Right hindlimb (tissue), 1 donor: ENCODE measurements at places on chromosomes 6 and 20.

DNA sequence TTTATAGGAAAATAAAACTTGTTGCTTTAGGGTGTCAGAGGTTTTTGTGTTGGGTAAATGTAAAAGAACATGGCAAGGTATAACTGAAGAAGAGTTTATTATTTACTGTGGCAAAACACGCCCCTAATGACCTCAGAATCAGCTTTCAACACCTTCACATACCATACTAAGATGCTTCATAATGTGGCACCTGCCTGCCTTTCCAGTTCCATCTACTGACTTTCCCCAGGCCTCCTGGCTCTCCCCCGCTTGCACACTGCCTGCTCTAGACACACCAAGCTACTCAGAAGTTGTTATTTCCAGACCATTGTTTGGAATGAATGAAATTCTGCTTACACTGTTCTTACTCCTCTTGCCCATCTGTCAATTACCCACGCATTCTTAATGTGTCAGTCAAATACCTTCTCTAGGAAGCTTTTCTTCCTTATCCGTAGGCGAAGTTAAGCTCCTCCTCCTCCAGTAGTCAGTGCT lies 1.8 kb downstream of the TIAM2 start:
- DNase-seq: no peak

- DNase-seq: no peak
These were observed 8.4 kb upstream of the NUP153 start for GRCh38 chr6:17714879-17715851.

- DNase-seq: no peak
These were observed 474.7 kb upstream of the ADGRB3 start for GRCh38 chr6:68160348-68160747.

GRCh38 chr6:55299286-55299985 lies 27.8 kb upstream of the GFRAL start:
- peak; percentile 24 for DNase-seq

GRCh38 chr6:156513504-156513903 lies 263.7 kb upstream of the ARID1B start:
- no peak for DNase-seq

DNA sequence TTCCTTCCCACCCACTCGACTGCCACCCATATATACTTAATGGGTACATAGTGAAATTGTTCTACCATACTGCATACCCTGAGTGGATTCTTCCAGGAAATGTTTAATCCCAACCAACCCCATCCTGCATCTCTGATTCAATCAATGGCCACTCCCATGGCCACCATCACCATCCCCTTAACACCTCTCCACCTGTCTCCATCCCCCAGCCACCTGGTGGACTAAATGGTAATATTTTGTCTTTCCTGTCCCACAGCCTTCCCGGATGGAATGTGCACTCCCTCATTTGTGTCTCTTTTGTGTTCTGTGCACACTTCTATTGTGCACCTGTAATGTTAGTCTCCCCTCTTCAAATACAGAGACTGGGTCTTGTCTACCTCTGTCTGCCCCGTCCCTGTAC lies 259.9 kb downstream of the ALDH8A1 start:
- DNase-seq: no peak

GRCh38 chr6:20939161-20939775 lies 405.0 kb downstream of the CDKAL1 start:
- DNase-seq: no peak
